ENCODE measurements at places on chromosomes 7 and 10.
A peak's percentile ranks its signal among the peaks of the same experiment; 100 is the strongest.

GRCh38 chr10:104347295-104348045 lies 6.2 kb upstream of the CFAP58 start:
- DNase-seq, result peak; percentile 54

GRCh38 chr7:85928500-85928899 lies 715.2 kb upstream of the GRM3 start:
- no peak for DNase-seq

GRCh38 chr7:154865984-154866685 lies 136.8 kb downstream of the PAXIP1 start:
- DNase-seq, result no peak

GRCh38 chr10:48516911-48517310 lies 88.0 kb downstream of the ARHGAP22 start:
- no peak for DNase-seq

- DNase-seq, result no peak
Observed at GRCh38 chr10:84593506-84593905, 265.1 kb downstream of the CCSER2 start.

- DNase-seq, result no peak
Observed at GRCh38 chr10:86967481-86967941, 771 bp upstream of the ADIRF start.

DNA sequence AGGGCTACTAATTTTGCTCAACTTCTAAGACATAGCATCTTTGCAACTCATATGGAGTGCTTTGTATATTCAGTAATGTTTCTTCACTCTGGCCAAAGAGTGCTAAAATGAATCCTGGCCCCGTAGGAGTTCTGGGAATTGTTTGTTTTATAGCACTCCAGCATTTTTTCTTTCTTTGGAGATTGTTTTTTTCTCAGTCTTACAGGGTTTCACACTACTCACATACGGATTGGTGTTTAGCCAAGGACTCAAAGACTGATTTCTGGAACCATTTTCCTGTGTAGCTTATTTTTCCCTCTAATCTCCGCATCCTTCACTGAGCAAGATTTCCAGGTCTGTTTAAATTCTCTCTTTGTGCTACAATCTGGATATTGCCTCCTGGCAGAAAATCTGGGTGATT lies 6.4 kb downstream of the TAS2R41 start:
- no peak for DNase-seq

- DNase-seq, result no peak
Observed at GRCh38 chr7:101547022-101547915, 81.8 kb downstream of the MYL10 start.

DNA sequence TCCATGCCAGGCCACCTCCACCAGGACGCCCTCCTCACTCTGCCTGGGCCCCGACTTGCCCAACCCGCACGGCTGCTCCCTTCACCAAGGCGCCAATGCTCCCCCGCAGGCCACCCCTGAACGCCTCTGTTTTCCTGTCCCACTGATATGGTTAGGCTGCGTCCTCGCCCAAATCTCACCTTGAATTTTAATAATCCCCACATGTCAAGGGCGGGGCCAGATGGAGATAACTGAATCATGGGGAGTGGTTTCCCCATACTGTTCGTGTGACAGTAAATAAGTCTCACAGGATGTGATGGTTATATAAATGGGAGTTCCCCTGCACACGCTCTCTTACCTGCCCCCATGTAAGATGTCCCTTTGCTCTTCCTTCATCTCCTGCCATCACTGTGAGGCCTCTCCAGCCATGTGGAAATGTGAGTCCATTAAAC lies 29.8 kb downstream of the RSU1 start:
- no peak for DNase-seq

DNA sequence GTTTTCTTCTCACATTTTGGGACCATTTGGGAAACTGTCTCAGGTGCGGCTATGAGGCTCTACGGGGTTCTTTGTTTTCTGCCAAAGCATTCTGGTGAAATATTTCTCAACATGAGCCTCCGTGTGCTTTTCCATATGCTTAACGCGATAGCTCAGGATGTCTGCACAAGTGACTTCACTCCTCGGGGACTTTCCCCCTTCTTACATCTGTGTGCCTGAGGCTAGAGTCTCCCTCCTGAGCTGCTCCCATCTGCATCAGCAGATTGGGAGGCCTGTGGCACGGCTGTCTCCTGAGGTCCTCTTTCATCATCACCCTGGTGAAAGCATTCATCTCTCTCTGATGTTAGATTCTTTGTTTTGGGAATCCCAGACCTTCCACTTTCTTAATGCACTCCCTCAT lies 1190.9 kb downstream of the TYW1 start:
- no peak for DNase-seq

GRCh38 chr7:91598791-91599190 lies 281.7 kb downstream of the MTERF1 start:
- DNase-seq, result no peak

DNA sequence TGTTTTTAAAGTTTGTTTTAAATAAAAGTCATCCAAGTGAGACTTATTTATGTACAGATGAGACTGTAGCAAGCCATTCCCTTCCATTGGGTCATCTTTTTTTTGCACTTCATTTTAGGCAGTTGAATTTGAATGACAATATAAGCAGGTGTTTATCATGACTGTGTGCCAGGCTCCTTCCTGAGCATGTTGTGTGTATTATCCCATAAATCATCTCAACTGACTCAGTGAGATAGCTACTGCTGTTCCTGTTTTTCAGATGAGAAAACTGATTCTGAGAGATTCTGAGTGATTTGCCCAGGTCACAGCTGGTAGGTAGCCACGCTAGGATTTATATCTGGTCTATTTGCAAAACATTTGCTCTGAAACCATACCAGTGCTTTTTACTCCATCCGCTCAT lies 11.7 kb downstream of the TMEM254 start:
- peak; percentile 24 for DNase-seq

- no peak for DNase-seq
Observed at GRCh38 chr10:86689146-86689545, 20.8 kb downstream of the LDB3 start.

- DNase-seq, result no peak
Observed at GRCh38 chr10:132701099-132701845, 84.7 kb downstream of the NKX6-2 start.

GRCh38 chr10:55979203-55979602 lies 381.9 kb downstream of the ZWINT start:
- no peak for DNase-seq

DNA sequence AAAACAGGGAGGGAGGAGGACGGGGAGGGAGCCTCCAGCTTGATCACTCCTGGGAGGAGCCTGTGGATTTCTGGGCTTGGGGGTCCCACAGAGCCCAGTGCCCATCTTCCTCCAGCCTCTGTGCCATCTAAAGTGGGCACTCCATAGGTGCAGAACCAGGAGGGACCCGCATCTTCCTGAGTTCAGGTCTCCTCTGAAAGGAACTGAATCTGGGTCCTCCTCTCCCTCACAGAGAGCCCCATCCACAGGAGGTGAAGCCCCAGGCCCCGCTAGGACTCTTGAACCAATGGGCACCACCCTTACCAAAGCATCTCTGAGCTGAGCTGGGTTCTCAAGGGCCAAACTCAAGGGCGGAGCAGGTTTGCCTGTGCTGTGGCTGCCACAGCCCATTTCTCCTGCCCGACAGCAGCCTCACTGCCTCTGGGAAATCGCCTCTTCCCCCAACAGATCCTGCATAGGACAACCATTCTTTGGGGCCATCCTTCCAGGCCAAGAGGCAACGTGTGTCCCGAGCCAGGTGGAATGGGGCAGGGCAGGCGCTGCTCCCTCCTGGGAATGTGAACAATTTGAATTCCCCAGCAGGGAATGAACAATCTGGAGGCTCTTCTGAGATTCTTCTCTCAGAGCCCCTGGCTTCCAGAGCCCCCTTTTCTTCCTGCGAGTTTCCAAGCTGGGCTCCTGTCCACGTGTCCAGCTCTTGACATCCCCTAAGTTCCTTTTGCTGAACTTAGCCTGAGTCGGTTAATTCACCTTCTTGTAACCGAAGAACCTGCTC lies 411.0 kb upstream of the FOXK1 start:
- DNase-seq, result no peak

DNA sequence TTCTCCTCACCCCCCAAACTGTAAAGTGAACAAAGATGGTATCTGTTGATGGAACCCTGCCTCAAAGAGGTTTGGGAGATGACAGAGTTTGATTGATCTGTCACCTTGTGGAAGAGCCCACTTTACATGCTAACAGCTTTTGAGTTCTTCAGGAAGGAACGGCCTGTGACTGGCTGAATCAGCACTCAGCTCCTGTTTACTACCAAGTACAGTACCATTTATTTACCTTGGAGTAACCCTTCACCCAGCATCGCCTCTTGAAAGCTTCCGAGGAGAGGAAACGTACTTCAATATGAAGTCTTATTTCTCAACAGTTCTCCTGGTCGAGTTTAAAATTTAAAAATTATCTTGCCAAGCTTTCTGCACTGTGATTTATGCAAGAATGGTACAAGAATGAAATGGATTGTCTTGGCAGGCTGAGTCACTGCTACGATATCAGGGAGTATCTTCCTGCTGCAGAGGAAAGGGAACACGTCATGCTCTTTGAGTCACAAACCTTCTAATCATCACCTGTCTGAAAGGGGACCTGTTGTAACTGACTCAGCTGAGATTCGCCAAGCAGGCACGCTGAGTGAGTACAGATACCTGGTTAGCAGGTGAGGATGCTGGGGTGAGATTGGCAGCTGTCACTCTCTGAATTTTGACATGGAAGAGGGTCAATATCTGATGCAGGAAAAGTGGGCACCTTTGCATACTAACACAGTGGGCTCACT lies 30.1 kb downstream of the KLF6 start:
- DNase-seq, result no peak

DNA sequence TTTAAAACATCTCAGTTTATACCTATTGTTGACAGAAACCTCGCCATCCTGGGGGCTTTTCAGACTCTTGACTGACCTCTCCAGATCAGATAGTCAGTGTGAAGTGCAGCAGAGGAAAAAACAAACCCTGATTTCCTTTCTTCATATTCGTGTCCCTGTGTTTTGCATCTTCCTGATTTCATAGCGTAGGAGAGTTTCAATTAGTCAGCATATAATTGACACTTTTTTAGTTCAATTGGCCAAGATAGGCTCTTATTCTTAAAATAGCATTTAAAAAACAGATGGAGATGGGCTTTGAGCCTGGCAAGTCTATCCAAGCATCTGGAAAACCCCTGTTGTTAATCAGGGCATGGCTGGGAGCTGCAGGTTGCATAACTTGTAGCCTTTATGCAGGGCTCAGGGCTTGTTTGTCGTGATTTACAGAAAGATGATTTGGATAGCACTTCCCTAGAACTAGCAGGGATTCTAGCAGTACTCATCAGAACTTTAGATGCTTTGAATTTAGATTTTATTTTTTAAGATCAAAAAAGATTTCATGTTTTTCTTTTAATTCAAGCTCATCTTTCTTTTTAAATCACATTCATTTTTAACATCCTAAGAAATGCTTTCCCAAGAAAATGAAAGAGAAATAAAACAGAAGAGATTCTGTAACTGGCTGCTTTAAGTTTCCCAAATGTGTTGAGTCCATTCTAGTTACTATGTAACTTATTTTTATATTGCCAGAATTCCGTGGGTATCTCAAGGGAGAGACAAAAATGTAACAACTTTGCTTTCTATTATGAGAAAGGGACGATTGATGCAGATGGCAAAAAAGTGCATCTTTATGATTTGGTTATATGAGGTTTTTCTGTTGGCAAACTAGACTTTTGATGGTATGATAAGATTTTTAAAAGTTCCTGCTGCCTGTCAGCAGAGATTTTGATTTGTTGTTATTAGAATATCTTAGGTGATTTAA lies 270.8 kb upstream of the FZD8 start:
- no peak for DNase-seq

DNA sequence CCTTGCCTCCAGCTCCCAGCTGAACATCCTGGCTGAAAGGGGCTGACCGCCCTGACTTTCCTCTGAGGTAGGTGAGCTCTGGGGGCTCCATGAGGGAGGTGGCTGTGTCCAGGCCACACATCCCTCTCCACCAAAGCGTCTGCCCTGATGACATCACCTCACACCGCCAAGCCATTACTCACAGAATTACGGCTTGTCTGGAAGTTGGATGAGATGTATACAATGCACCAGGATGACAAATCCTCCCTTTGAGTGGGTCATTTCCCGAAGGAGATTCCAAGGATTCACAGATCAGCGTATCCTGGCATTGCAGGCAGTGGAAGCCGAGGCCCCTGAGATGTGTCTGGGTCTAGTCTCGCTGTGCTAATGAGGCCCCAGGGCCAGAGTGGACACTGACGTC lies 15.1 kb upstream of the RET start:
- DNase-seq, result no peak

DNA sequence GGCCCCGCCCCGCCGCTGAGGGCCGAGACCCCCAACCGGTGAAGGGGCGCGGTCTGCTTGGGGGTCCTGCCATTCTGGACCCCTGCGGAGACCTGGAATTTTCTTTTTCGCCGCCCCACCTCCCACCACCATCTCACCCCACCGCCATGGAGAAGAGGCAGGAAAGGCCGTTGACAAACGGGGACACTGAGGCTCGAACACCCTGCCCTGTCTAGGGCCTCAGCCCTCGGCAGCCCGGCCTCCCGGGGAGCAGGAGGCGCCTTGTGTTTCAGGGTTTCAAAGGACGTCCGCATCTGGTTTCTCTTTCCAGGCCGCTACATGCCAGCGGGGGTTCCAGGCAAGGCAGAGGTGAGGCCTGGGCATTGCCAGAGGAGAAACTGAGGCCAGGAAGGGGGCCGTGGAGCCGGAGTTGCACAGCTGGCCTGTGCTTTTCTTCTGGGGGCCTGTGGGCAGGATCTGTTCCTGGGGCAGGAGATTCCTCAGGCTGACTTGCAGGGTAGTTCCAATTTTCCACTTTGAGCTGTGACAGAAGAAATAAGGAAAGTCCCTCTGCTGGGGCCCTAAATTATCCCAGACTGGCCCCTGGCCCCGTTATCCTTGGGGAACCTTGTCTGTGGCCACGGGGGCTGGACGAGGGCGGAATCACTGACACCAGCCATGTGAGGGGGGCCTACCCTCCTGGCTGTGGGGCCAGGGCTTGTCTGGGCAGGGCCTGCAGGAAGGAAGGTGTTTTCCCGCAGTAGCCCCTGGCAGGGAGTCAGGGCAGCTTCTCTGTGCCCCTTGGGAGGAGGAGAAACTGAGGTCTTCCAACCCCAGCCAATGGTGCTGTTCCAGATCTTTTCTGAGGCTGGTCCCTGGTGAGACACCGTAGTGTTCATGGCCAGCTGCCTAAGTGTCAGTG lies 900 bp upstream of the MICALL2 start:
- DNase-seq, result peak; percentile 58

- no peak for DNase-seq
Observed at GRCh38 chr10:62381385-62382102, 7.4 kb downstream of the ZNF365 start.

- DNase-seq, result no peak
Observed at GRCh38 chr10:102777711-102778453, 34.1 kb downstream of the WBP1L start.

DNA sequence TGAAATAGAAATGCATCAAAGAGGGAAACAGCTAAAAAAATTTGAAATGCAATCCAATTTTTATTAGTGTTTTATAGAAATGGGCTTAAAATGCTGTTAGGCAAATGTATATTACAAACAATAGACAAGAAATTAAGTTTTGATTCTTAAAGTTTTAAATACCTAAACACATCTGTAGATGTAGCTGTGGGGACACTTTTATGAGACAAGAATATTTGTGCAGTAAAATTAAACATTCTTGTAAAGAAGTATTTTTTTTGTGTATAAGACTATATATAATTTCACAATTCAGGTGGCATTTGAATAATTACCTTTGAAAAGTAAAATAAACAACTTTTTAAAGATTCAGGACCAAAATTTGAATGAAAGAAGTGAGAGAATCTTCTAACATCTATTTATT lies 1015.9 kb downstream of the REEP3 start:
- no peak for DNase-seq
